Right ventricle myocardium inferior (tissue), 1 donor: ENCODE measurements at places on chromosomes 16 and 17. TPM values are rescaled to one million over a fixed set of nuclear protein-coding genes. Genes with fewer than 3 reads are reported as not detected.

DNA sequence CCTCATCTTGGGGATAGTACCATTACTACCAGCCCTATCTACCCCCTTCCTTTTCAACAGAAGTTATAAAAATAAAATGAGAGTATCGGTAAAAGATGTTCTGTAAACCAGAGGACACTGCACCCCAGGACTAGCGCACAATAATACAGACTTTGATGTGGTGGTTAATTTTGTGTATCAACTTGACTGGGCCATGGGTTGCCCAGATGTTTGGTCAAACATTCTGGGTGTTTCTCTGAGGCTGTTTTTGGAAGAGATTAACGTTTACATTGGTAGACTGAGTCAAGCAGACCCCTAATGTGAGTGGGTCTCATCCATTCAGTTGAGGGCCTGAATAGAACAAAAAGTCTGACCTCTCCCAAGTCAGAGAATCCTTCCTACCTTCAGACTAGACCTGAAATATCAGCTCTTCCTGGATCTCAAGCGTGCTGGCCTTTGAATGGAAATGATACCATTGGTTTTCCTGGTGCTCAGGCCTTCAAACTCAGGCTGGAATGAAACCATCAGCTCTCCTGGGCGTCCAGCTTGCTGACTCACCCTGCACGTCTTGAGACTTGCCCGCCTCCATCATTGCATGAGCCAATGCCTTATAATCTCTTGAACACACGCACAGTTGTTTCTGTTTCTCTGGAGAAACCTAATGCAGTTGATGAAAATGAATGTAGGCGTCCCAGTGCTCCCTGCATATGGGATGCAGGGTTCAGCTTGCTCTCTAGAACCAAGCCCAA lies 10.1 kb downstream of the MRM1 start:
- no peak for DNase-seq

GRCh38 chr17:32722733-32723132 lies 154.2 kb downstream of the MYO1D start:
- no peak for DNase-seq

DNA sequence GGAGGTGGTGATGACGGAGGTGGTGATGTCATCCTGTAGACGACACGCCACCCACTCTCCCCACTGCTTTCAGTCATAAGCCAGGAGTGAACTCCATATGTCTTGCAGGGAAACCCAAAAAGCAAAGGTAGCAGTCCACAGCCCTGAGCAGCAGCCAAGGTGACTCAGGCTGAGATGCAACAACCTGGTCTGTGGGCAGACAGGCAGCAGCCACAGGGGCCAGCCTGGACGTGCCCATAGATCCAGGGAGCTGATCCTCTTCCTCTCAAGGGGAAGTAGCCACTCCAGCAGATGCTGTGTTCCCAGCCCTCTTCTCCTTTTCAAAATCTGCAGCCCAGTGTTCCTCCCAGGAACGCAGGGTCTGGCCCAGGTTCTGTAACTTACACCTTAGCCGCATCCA lies 17.3 kb upstream of the CIITA start:
- no peak for DNase-seq

GRCh38 chr17:71866095-71866494 lies 254.7 kb upstream of the SOX9 start:
- DNase-seq: no peak

- no peak for DNase-seq
Observed at GRCh38 chr16:68987734-68988457, 117.6 kb upstream of the HAS3 start.

- no peak for DNase-seq
Observed at GRCh38 chr17:38461683-38462082, 33.4 kb downstream of the ARHGAP23 start.

GRCh38 chr17:1577583-1578013 lies 15.0 kb upstream of the PITPNA start:
- DNase-seq: no peak

DNA sequence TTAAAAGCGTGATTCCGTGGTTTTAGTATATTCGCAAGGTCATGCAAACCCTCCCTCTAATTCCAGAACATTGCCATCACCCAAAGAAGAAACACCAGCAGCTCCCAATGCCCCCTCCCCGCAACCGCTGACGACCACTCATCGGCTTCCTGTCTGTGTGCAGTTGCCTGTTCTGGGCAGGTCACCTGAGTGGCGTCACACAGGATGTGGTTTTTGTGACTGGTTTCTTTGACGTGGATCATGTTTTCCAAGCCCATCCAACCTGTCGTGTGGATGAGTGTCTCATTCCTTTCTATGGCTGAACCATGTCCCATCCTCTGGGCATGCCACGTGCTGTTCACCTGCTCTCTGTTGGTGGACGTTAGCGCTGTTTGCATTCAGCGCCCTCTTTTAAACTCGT lies 8.2 kb upstream of the ATP2C2 start:
- DNase-seq: no peak

DNA sequence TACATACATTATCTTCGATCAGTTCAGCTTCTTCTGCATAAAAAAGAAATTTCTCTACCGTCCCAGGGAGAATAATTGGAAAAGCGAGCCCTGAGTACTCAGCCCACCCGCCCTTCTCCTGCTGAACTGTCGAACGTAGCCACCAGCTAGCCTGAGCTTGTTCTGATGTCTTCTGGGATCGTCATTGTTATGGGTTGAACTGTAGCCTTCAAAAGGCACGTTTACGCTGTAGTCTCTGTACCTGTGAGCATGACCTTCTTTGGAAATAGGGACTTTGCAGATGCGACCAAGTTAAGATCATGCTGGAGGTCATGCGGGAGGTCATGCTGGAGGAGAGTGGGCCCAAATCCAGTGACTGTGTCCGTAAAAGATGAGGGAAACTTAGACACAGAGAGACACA lies 86.2 kb downstream of the CMIP start:
- no peak for DNase-seq

- DNase-seq: no peak
Observed at GRCh38 chr16:75660321-75660720, 12.7 kb downstream of the TERF2IP start.

DNA sequence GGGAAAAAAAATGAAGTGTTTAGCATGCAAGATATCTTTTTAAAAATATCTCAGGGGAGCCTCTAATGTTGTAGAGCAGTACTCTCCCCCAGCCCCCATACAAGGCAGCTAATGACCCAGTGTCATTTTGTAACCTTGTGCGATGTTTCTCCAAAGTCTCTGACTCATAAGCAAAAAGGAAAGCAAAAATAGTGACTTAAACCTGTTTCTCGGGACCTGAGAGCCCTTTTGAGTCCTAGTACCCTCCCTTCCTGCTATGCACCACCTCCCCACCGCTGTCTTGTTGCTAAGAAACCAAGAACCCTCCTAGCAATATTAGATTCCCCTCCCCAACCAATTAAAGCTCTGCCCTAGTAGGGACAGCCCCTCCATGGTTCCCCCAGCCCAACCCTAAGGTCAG lies 2.8 kb downstream of the MYCBPAP start:
- DNase-seq: no peak

DNA sequence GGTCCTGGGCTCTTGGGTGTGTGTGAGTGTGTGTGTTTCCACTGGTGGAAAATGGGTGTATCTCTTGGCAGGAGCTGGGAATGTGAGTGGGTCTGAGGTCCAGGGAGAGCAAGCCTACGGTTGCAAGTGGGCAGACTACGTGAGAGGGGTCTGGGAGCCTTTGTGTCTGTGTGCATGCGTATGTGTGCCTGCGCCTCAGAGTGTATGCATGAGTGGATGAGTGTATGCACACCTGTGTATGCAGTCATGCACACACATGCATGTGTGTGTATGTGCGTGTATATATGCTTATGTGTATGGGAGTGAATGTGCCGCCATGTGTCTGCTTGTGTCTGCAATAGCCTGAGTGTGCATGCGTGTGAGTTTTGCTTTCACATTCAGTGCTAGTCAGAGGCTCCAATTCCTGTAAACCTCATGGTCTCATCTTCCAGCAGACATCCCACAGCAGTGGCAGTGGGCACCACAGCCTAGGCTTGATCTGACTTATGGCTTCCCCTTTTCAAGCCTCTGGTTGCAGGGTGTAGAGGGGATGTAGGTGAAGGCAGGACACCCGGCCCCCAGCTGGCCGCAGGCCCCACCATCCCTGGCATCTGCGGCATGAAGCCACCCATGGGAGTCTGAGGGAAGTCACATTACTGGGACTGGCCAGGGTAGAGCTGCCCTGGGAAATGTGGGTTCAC lies 19.7 kb upstream of the RMI2 start:
- no peak for DNase-seq

GRCh38 chr17:35778641-35779196 lies 16.7 kb downstream of the MMP28 start:
- DNase-seq: no peak

DNA sequence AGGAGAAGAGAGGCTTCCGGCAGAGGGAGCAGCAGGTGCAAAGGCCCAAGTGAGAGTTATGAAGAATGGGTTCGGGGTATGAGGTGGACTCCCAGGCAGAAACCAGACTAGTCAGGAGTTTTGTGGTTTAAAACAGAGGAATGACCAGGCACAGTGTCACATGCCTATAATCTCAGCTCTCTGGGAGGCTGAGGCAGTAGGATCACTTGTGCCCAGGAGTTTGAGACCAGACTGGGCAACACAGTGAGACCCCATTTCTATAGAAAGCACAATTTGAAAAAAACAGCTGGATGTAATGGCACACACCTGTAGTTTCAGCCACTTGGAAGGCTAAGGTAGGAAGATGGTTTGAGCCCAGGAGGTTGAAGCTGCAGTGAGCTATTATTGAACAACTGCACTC lies 43.8 kb downstream of the C16orf78 start:
- DNase-seq: no peak

DNA sequence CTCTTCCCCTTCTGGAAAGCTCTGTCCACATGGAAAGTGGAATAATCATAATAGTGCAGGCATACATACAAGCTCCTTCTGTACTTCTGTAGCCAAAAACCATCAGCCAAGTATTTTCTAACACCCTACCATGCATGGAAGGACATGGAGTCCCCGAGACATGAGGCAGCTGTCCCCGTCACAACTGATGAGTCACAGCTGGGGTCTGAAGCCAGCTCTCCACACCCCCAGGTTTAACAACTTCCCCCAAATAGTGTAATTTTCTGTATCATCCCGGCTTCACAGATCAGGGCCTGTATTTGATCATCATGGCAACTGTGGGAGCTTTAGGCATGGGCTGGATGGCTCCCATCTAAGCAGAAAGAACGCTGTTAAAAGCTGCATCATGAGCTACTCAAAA lies 16.6 kb downstream of the C16orf96 start:
- DNase-seq: no peak

DNA sequence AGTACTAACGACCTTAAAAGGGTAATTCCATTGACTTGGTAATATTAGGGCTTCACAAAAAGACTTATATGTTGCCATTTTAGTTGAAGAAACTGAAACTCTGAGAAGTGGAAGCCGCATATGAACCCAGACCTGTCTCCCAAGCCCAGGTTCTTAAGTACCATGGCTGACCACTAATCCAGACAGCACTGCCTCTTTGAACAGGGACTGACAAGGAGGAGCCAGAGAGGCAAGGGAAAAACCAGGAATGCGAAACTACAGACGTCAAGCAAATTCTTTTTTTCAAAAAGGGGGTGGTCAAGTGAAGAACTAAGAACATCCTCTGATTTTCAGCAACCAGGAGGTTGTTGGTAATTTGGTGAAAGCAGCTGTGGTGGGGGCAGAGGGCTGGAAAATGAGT lies 15.2 kb downstream of the CYB5D1 start:
- DNase-seq: no peak

- DNase-seq: no peak
Observed at GRCh38 chr17:2394775-2395201, 6.1 kb downstream of the MNT start.

- no peak for DNase-seq
Observed at GRCh38 chr17:8421571-8421970, 14.1 kb upstream of the NDEL1 start.

- no peak for DNase-seq
Observed at GRCh38 chr17:39555368-39555767, 52.4 kb downstream of the NEUROD2 start.

Gene SMTNL2
- total RNA-seq: 48.6 TPM

Gene OR3A3
- total RNA-seq: not detected

Gene PKMYT1
- 2.9 TPM for total RNA-seq

Gene CASKIN1
- total RNA-seq: 5.8 TPM

Gene PYY
- not detected for total RNA-seq

Gene SHCBP1
- 1.0 TPM for total RNA-seq

Gene DHX58
- 5.0 TPM for total RNA-seq

Gene ABCC12
- total RNA-seq: 0.14 TPM

Gene KRT12
- total RNA-seq: not detected

Gene C16orf46
- 0.62 TPM for total RNA-seq

Gene GUCY2D
- total RNA-seq: 0.35 TPM

Gene NOTUM
- total RNA-seq: 0.89 TPM
